CD4-positive, alpha-beta T cell treated with Interleukin-21 for 1 hour (primary cell): ENCODE measurements at places on chromosomes 11 and 22.
A peak's percentile ranks its signal among the peaks of the same experiment; 100 is the strongest.

- no peak for DNase-seq
Observed at GRCh38 chr11:79184285-79184684, 256.5 kb downstream of the TENM4 start.

- no peak for DNase-seq
Observed at GRCh38 chr11:131498631-131499160, 128.3 kb downstream of the NTM start.

GRCh38 chr11:86795949-86796348 is 4.4 kb upstream of the PRSS23 start:
- no peak for DNase-seq

- no peak for DNase-seq
Observed at GRCh38 chr22:38864361-38865191, 7.4 kb downstream of the CBX6 start.

DNA sequence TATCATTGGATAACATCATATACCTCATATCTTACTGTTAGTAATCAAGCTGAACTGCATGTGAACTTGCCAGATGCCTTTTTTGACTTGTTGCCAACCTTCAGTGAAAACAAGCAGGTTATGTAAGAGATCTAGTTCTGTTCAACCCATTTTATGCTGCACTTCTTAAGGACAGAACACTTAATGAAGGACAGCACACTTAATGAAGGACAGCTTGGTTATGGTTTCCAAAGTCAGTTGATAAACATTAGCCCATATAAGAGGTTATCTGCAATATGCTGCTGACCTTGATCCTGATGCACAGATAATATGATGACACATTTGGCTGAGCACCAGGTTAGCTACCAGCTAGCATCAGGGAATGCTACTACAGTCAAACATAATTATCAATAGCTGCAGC is 358.7 kb upstream of the PDGFD start:
- DNase-seq: no peak

DNA sequence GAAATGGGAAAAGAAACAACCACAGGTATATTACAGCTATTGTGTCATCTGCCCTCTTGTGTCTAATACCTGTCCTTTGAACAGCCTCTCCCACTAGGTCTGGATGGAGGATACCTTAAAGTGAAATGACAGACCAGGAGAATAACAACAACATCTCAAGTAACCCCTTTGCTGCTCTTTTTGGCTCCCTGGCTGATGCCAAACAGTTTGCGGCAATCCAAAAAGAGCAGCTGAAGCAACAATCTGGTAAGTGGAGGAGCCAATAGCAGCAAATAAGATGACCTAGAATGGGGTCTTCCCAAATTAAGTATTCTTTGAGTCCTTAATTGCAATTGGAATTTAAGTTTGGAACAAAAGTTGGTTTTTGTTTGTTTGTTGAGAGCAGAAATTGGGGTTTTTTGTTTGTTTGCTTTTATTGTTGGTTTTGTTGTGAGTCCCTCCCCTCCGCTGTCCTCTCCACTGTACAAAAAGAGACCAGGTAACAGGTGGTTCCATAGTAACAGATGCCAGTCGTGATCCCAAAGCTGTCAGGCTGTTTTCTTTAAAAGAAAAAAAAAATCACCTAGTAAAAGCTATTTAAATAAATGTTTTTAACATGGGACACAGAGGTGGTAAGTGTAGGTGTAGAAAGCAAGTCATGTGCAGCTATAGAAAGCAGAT is 5.7 kb downstream of the UBE4A start:
- DNase-seq: no peak

- DNase-seq: no peak
Observed at GRCh38 chr22:36069368-36069767, 40.7 kb upstream of the RBFOX2 start.

GRCh38 chr11:70105369-70105754 is 27.2 kb downstream of the ANO1 start:
- DNase-seq: no peak

DNA sequence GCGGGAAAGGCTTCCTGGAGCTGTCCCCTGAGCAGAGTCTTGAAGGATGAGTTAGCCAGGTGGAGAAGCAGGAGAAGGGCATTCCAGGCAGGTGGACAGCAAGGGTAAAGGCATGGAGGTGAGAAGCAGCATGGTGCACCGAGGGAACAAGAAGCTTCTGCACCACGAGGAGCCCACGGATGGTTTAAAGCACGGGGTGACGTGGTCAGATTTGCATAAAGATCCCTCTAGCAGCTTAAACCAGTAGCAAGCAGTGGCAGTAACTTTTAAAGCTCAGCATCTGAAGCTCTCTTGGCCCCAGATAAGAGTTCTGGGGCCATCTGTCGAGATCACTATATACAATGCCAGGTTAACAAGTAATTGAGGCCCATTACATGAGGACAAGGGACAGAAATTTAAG is 36.8 kb downstream of the SERPINH1 start:
- no peak for DNase-seq

- DNase-seq: no peak
Observed at GRCh38 chr11:12128301-12128751, 17.9 kb downstream of the MICAL2 start.

GRCh38 chr11:93770160-93770559 is 13.9 kb upstream of the MED17 start:
- DNase-seq: no peak

DNA sequence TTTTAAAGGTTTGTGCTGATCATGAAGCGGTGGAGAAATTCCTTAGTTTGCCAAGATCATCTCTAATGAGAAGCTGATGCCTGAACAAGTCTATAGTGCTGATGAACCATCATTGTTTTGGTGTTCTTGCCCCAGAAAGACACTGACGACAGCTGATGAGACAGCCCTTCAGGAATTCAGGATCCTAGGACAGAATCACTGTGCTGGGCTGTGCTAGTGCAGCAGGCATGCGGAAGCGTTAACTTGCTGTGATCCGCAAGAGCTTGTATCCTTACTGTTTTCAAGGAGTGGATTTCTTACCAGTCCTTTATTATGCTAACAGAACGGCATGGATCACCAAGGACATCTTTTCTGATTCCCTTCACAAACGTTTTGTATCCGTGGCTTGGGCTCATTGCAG is 104.1 kb downstream of the TBC1D22A start:
- no peak for DNase-seq

DNA sequence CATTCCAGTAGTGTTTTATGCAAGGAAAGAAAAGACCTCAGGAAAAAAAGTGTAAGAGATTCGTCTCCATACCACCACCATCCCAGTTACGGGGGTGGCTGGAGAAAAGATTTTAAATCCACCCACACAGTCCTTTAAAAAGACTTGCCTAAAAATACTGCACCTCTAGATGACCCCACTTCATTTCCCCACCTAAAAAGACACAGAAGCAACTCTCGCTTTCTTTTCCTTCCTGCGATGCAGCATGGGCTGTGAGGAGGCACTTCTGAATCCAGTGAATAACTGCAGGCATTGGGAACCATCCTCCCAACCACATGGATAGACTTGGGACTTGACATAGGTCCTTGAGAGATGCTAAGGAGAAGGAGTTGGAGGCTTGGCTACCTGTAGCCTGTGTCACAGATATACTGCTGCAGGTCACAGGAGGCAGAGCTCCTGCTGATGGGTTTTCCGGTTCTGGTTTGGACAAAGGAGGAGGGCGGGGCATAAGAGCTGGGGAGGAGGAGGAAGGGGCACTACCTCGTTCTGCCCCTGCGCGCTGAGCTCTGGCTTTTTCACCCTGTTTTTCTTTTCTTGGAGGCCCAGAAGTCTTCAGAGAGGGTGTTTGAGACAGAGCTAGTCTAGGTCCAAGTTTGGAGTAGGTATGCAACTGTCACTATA is 285.9 kb downstream of the NTM start:
- DNase-seq: no peak

DNA sequence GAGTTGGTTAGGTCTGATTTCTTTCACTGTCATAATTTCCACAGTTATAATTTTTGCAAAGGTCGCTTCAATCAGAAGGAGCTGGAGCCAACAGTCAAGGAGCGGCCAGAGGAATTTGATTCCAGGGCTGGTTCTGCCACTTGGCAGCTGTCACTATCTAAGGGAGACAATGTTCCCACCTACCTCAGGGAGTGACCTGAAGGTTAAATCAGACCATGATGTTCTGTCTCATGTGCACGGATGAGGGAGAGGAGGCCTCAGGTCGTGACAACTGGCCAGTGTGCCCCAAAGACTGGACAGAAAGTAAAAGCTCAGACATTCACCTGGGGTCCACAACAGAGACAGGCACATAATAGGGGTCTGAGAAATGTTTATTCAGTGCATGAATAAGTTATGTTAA is 7.6 kb downstream of the MRGPRD start:
- DNase-seq: no peak

DNA sequence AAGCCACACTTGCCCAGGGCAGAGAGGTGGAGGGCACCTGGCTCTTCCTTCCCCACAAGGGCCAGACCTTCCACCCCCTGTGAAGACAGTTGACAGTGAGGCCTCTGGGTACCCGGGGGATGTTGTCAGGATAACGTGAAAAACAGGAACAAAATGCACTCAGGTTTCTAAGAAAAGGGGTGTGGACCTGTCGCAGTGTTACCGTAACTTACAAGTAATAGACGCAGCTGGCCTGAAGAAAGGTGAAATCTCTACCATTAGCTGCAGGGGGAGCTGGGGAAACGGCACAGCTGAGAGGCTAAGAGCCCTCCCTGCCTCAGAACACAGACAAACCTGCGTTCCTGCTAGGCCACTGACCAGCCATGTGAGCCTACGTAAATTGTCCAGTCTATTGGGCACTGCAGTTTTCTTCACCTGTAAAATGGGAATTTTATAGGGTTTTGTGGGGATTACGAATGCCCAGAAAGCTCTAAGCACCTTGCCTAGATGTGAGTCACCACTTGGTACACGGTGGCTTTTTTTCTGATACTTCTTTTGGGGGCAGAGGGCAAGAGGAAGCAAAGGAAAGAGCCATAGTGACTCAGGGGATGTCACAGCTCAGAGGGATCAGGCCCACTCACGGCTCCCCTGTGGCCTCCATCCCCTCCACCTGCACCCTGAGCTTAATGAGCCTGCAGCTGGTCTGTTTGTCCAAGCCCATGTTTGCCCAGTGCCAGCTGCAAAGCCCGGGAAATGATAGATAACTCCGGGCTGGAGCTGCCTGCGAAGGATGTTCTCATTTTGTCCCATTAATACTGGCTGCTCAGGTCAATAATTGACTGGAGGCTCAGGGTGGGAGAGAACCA is 18.4 kb upstream of the CABP7 start:
- peak; percentile 55 for DNase-seq

DNA sequence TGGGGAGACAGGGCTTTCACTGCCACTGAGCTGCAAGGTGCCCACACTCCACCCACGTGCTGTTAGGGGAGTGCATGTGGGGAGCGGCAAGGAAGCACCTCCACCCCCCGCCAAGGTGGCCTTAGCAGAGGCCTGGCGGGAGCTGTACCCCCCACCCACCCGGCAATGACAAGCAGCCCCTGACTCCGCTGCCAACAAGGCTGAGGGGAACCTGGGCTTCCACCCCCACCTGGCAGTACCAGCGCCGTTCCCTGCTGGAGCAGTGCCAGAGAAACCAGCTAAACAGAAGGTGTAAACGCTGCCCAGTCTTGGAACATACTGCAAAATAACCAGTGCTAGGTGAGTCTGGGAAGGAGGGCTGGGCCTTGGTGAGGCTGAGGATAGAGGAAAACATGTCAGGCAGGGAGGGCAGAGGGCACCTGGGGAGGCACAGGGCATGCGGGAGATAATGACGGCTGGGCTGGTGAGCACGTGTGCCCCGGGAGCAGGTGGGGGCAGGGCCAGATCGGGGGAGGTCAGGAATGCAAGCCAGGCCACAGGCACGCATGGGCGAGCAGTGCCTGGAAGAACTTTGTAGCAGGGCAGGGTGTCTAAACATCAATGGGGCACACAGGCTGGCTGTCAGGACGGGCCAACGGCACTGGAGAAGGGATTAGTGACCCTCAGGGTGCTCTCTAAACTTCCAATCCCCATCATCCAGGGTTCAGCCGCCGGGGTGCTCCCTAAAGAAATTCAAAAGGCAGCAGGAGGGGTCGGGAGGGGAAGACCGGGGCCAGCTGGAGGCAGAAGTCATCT is 6.6 kb downstream of the CERK start:
- DNase-seq: no peak

- peak; percentile 7 for DNase-seq
Observed at GRCh38 chr11:134449713-134450112, 37.7 kb upstream of the B3GAT1 start.

GRCh38 chr11:680970-681369 is 14.1 kb downstream of the DEAF1 start:
- DNase-seq: no peak

GRCh38 chr11:129086976-129087375 is 105.1 kb downstream of the ARHGAP32 start:
- DNase-seq: no peak

DNA sequence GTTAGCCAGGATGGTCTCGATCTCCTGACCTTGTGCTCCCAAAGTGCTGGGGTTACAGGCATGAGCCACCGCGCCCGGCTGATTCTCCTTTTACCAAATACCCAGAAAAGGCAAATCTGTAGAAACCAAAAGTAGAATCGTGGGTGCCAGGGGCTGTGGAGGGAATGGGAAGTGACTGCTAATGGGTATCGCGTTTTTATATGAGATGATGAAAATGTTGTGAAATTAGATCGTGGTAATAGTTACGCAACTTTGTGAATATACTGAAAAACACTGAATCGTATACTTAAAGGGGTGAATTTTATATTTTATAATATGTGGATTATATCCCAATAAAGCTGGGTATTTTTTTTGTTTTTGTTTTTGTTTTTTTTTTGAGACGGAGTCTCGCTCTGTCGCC is 48.2 kb upstream of the CREB3L1 start:
- DNase-seq: no peak

DNA sequence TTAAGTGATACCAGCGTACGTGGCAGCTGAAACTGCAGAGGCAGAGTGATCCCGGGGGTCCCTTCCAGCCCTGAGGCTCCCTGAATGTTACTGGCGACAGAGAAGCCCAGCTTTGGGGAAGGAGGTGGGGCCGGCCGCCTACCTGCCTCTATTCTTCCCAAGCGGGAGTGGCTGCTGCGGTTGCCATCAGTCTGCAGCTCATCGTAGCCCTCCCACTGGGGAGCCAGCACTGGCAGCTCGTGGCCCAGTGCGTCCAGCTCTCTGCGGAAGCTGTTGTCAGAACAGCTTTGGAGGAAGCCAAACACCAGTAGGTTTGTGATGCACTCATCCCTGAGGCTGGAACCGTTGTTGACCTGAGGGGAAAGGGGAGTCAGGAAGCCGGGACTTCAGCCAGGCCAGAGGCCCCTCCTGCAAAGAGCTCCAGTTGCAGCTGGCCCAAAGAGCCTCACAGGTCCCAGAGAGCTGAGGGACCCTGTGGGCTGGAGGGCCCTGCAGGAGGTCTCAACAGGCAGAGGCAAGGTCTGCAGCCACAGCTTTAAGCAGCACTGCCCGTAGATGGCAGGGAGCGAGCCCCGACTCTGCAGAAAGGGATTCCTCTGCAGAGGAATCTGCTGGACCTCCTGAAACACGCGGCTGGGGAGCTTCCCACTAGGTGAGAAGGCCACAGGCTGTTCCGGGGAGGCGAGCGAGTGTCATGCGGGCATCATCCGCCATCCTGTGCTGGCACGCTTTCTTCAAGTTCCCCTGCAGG is 30.4 kb downstream of the BID start:
- no peak for DNase-seq
